ENCODE measurements at places on chromosomes 6 and 20. TPM values are rescaled to one million over a fixed set of nuclear protein-coding genes. Genes with fewer than 3 reads are reported as not detected.
A peak's percentile ranks its signal among the peaks of the same experiment; 100 is the strongest.

DNA sequence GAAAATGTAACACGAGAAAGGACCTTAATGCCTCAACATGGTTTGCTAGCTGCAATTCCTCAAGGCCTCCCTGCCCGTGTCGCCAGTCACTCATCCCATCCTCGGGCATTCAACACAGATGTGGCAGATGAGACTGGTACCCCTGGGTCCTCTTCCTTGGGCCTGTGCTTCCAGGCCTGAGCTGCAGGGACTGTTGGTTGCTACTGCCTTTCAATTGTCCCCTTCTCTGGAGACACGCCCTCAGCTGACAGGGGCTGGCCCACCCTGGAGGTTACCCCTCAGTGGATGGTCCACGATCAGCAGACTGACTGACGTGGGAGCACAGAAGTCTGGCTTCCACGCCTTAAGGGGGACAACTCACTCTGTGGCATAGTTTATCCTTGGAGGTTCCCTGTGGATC, 495.1 kb upstream of the CHD6 start:
- no peak for DNase-seq

The FNDC1 gene
- not detected for total RNA-seq

DNA sequence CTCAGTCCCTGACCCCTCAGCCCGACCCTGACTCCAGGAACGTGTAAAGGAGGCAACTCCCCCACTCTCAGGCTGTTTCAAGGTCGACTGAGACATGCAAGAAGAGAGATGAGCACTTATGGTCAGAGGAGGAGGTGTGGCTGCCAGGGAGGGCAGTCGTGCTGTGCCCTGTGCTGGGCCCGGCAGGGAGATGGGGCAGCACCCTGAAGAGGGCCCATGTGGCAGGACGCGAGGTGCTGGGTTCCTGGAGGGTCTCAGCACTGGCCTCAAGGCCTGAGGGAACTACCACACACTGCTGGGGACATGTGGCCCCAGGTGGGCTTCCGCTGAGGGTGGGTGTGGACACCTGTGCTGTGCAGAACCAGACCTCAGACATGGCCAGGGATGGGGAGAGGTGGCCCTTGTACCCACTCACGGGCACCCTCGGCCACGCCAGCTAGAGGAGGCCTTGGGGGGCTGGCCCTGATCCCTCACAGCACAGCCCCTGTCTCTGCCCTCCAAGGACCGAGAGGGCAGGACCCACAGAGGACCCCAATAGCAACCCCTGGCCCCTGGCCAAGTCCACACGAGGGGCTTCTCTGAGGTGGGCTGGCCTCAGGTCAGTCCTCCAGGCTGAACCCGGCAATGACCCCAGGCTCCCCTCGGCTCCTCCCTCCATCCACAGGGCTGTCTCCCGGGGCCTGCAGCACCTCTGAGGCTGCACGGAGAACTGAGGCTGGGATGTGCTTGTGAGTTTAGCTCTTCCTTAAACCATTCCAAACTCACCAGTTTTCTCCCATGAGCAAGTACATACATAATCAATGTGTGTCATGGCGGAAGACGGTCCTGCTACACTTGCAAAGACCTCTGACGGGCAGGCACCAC, 8.7 kb downstream of the SLC2A4RG start:
- DNase-seq: peak; percentile 59

- DNase-seq: no peak
Measured at GRCh38 chr6:44148306-44148705, 10.3 kb upstream of the CAPN11 start.

GRCh38 chr6:20732896-20733295, 198.6 kb downstream of the CDKAL1 start:
- DNase-seq: no peak

The COL10A1 gene
- total RNA-seq: not detected

The PACRG gene
- not detected for total RNA-seq

The NR2E1 gene
- not detected for total RNA-seq

The KIAA1755 gene
- total RNA-seq: not detected

- no peak for DNase-seq
Measured at GRCh38 chr6:160328447-160328846, 19.7 kb upstream of the SLC22A3 start.

DNA sequence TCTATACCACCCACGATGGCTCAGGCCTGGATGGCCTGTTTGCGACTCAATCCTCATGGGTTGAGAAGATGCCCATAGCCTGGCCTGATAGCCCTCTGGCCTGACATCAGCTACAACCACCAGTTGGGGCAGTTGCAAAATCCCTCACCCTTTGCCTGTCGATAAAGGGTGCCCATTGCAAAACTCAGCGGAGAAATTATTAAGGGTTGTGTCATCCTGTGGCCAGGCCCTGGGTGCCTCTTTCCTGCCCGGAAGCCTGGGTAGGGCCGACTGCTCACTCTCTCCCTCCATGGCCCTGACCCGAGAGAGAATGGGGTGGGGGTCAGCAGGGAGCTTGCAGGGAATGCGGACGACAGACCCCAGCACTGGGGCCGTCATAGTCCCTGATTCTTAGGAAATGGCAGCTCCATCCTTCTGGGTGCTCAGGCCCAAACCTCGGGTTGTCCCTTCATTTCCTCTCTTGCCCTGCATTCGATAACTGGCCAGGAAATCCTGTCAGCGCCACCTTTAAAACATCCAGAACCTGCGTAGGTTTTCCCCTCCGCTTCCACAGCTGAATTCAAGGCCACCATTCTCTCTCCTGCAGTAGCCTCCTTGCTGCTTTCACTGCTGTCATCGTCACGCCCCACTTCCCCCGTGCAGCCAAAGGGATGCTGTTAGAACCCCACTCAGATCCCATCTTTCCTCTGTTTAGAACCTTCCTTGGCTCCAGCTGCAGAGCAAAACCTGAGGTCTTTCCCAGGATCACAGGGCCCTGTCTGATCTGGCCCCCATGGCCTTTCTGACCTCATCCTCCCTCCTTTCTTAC, 31.1 kb downstream of the CEBPB start:
- DNase-seq: no peak

The LY6G6C gene
- total RNA-seq: not detected

- peak; percentile 76 for DNase-seq
Measured at GRCh38 chr20:49037962-49038387, 8.1 kb upstream of the CSE1L start.

- DNase-seq: no peak
Measured at GRCh38 chr6:36597775-36598174, 3.6 kb downstream of the SRSF3 start.

The SMLR1 gene
- not detected for total RNA-seq

DNA sequence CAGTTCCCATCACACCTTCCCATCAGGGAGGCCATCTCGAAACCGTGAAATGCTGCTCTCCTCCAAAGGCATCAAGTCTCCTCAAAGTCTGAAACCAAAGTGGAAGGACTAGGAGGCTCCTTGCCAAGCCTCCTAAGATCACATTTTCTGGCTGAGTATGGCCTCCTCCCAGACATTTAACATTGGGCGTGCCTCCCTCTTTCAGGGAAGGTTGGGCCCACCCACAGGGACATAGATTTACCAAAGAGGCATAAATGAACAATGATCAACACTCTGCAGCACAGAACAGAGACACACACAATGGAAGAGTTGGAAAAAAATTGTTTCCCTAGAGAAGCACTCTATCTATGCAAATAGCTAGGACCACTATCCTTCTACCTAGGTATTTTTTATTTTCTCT, 381.8 kb downstream of the MAFB start:
- DNase-seq: no peak

The LPA gene
- not detected for total RNA-seq

DNA sequence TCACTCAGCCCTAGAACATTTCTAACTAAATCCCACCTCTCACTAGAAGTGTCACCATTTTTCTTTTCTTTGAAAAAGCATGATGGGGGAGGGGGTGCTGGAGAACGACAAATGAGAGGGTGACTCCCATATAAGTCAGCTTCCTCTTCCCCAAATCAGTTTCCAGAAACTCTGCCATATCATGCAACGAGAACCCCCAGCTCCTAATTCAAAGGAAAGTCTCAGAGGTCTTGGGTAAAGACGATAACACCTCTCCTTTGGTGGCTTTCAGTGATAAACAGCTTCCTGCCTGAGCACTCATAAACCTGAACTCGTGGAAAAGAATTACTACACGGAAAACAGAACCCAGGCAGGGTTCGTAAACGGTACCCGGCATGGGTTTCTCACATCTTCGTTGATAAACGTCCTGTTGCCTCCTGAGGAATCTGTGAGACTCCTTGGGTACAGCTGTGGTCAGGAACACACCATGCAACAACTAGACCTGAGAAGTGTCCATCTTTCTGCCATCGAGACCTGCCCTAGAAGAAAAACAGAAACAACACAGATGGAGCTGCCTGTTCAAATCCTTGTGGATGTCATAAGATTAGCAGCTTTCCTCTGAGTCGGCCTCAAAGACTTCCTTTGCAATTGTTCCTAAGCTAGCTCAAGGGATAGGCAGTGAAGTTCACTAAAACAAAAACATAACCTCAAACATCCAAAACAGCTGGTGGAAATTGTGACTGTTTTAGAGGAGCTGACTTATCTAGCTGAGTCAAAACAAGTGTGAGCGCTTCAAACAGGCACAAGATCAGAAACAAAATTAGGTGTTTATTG, 185.8 kb upstream of the PRDM1 start:
- DNase-seq: peak; percentile 83

DNA sequence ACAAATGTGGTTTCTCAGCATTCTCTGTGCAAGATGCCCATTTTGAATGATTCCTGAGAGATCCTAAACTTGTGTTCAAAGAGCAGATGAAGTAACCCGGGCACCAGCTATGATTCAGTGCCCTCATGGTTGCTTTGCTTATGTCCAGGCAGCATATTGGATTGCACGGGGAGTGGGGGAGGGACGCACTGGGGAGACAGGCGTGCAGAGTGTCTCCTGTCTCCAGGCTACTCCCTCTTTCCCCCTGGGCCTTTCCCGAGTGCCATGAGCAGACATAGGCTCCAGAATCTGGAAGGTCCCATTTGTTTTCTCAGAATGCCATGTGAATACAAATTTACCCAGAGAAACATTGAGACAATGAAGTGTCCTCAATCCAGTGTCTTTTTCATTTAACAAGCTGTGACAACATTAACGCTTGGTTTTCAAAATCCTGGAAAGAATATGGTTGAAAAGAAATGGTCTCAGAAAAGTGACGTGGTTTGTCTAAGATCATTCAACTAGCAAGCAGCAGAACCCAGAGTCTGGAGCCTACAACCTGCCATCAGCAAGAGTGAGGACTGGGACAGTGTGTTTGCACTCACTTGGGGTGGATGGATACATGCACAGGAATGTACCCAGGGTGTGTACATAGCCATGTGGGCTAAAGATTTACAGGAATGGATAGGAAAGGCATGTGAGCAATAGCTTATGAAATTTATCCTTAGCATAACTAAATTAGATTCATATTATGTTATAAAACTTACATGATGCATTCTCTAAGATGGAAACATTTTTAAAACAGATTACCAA, 4.2 kb downstream of the SYNDIG1 start:
- DNase-seq: no peak

The TTBK1 gene
- total RNA-seq: 0.72 TPM

DNA sequence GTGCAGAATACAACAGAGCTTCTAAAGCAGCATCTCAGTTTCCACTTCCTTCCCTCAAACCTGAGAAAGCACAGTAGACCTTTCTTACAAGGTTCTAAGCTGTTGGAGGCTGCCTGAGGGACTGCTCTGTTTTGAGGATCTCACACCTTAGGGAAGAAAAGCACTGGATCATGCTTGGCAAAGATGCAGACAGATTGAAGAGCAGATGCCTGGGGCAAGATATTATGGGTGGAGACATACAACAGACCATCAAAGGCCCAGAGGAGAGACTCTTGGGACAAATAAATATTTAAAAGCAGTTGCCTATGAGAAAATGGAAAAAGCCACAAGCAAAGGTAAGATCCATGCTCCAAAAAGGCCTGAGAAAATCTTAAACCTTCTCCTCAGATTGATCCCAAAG, 6.2 kb downstream of the ZNF337 start:
- no peak for DNase-seq

GRCh38 chr6:129662406-129662766, 47.6 kb downstream of the ARHGAP18 start:
- peak; percentile 45 for DNase-seq

- no peak for DNase-seq
Measured at GRCh38 chr6:49647476-49647875, 10.8 kb upstream of the RHAG start.

DNA sequence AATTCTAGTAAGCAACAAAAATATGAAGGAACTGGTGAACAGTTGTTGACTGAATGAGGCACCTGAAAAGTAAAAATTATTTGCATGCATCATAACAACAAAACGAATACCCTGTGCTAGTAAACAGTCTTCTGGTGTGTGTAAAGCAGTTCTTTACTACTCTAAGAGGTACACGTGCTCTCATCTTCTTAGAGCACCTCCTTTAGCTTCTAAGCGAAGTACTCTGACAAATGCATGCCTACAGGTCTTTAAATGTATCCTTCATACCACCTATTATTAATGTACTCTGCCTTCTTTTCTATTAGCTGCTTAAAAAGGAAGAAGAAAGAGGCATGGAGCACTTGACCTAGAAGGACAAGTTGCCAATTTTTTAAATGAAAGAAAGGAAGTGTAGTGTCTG, 32.2 kb upstream of the MYB start:
- no peak for DNase-seq

DNA sequence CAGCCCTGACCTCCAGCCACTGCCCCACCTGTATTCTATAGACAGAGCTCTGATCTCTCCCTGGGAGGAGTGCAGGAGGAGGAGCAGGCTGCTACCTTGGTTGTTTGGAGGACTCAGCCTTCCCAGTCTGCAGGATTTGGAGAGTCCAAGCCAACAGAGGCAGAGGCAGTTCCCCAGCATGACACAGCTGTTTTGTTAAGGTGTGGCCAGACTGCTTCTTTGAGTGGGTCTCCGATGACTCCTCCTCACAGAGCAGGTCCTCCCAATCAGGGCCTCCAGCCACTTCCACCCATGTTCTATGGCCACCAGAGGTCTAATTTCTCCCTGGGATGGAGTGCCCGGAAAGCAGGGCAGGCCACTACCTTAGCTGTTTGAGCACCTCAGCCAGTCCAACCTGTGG, 203.5 kb downstream of the HACE1 start:
- DNase-seq: no peak

- no peak for DNase-seq
Measured at GRCh38 chr6:111472933-111473435, 10.0 kb downstream of the REV3L start.

DNA sequence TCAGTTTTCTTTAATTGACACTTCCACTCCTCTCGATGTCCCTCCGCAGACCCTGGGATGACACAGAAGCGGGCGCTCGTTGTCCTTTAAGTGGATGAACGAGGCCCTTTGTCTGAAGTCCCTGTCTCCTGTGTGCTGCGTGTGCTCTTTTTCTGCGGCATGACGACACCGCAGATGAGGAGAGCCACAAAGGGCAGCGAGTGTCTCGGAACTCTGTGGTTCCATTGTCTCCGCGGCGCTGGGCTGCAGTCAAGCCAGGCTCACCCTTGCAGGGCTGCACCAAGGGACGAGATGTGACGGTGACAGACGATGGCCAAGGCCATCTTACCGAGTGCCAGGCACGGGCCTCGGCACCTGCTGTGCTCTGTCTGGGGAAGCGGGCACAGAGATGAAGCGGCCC, 10.6 kb downstream of the PRR18 start:
- DNase-seq: no peak

The FHL5 gene
- not detected for total RNA-seq
